ENCODE measurements at places on chromosomes 2 and 18.

GRCh38 chr18:55073116-55073515 lies 113.9 kb upstream of the CCDC68 start:
- no peak for DNase-seq

DNA sequence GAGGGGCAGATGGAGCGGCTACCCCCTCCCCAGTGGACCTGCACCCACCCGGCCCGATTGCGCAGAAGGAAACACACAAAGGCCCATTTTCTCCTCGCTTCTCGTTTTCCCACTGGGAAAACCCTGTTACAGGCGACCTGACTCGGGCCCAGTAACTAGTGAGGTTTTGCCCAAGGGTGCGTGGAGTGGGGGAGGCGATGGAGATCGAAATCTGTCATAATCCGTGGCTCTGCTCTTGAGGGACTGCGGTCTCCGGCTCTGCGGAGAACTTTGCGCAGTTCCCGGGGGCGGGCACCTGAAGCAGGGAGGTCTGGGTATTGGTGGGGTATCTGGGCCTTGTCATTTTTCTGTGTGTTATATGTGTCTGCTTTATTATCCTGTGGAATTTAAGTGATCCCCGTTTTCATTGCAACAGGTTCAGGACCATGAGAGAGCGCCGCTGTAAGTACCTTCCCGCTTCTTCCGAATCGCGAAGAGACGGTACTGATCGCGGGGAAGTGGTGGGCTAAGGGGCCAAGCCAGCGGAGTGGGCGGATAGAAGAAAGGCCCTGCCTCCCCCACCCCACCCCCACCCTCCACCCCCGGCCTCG lies 4.0 kb upstream of the HOXD4 start:
- no peak for DNase-seq

- no peak for DNase-seq
These were observed 1221.3 kb upstream of the ZEB2 start for GRCh38 chr2:145741181-145741580.

DNA sequence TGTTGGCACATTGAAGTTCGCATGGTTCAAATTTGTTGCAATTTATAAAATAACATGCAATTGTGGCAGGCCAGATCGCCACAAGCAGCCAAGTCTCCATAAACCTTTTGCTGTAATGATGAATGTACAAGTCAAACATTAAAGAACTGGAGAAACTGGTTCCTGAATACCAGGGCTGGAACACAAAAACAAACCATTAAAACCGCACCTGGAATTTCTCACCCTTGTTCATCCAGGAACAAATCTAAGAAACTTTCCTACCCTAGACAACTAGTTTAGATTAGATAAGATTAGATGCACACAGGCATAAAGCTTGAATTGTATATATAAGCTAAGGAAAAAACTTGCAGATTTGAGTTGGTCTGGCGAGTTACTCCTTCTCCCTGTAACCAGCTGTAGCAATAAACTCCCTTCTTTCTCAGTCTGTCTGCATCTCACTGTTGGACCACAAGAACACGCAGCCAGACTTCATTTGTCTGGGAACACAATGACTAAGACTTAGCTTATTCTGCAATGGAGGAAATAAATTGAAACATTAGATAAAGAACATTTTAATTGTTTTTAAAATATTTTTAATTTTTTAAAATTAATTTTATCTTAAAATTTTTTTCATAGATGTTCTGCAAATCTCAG lies 1835.5 kb upstream of the LRRTM1 start:
- no peak for DNase-seq

DNA sequence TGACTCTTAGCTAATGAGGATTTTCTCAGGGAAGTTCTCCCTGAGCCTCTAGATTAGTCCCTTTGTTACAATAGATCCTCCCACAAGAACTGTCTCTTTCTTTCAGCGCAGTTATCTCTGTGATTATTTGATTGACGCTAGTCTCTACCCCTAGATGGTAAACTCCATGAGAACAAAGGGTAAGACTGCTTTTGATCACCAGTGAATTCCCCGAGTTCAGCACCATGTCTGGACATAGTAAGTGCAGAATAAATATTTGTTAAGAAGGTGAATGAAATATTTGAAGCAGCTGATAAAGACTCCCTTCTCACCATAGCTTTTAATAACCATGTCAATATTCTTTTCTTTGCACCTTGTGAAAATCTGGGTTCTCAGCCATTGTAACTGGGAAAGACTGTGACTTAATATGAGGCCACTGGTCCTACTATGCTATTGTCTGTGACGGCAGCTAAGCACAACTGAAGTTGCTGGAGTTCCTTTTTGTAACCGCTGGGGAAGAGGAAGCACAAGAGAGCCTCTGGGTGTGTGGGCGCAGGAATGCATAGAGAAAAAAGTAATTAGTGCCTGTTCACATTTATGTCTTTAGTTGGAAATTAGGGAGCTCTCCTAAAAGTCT lies 214.7 kb downstream of the TGIF1 start:
- no peak for DNase-seq

All from stimulated activated CD8-positive, alpha-beta memory T cell treated with anti-CD3 and anti-CD28 coated beads, Interleukin-4, amount 100 ng/mL, for 1 hour (primary cell).